Activated CD8-positive, alpha-beta memory T cell treated with anti-CD3 and anti-CD28 coated beads for 24 hours (primary cell): ENCODE measurements at places on chromosomes 16 and 17.

- no peak for DNase-seq
Measured at GRCh38 chr17:19705771-19706770, 10.3 kb downstream of the SLC47A2 start.

GRCh38 chr17:19707728-19708221 lies 8.6 kb downstream of the SLC47A2 start:
- no peak for DNase-seq

GRCh38 chr16:90070440-90070839 lies 6.7 kb downstream of the PRDM7 start:
- no peak for DNase-seq

GRCh38 chr16:21301168-21301894 lies 23.2 kb upstream of the CRYM start:
- DNase-seq: peak; percentile 71

GRCh38 chr16:79286646-79287423 lies 313.7 kb downstream of the MAF start:
- DNase-seq: no peak

GRCh38 chr16:83947642-83948234 lies 5.3 kb upstream of the OSGIN1 start:
- DNase-seq: no peak

DNA sequence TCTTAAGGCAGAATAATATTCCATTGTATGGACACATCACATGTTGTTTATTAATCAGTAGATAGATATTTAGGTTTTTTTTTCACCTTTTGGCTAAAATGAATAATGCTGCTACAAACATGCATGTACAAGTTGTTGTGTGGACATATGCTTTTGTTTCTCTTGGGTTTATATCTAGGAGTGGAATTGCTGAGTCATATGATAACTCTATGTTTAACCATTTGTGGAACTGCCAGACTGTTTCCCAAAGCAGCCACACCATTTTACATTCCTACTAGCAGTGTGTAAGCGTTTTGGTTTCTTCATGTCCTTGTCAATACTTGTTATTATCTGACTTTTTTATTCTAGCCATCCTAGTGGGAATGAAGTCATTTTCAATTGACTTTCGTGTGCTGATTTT lies 21.3 kb downstream of the CYLD start:
- no peak for DNase-seq

DNA sequence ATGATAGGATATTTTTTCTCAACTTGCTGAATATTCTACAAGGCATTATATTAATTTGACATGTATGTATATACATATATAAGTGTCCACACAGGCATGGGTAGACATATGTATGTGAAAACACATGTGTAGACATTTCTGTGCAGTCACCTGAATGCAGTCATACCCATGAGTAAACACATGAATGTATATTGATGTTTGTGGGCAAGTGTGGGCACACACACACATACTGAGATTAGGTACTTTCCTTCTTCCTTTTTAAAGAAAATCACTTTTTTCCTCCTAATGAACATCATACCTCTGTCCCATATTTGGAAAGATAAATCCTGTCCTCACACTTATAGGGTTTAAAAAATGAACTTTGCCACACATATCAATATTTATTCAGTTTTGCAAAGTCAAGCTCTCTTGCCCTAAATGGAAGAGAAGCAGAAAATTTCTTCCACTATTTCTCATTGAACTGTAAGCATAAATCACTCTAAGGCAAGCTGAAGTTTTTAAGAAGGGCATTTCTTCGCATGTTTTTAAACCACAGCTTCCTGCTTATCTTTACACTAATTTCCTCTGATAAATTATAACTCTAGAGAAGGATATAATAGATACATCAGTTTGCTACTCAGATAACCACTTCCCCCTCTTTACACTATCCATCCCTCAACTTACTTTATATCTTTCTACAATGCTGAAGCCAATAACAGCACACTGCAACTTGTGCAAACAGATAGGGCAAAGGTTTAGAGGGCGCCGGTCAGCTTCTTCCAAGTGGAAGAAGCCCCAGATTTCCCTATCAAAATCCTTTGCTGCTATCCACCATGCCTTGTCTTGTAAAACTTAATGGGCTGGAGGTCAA lies 49.6 kb upstream of the LRRC37A3 start:
- no peak for DNase-seq

DNA sequence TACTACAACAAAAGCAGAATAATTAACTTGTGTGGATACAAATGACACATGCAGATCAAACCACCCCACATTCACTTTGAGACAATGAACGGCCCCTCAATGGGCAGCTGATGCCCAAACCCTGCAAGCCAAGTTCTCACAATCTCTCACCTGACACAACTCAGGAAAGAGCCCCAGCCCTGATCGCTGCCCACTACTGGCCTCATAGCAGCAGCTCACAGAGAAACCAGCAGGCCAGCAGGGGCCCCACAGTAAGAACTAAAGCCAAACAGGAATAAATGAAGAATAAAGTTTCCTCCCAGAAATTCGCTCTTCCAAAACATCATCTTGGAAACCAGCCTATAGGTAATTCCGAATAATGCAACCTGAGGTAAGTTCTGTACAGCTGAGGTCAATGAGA lies 7.7 kb downstream of the AKTIP start:
- DNase-seq: no peak

DNA sequence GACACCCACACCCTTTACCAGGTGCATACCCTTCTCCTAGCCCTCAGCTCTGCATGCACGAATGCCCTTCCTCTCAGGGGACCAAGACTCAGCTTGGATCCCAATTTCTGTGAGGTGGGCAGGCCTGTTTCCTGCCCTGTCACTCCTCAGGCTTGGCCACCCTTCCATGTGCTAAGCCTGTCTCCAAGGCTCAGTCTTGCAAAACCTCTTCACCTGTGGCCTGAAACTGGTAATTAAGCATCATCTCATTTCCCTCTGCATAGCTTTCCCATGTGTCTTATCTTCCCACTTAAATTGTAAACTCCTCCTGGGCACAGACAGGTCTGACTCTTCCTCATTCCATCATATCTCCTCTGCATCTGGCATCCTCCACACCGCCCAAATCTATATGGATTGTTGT lies 31.0 kb upstream of the SMPD3 start:
- no peak for DNase-seq

DNA sequence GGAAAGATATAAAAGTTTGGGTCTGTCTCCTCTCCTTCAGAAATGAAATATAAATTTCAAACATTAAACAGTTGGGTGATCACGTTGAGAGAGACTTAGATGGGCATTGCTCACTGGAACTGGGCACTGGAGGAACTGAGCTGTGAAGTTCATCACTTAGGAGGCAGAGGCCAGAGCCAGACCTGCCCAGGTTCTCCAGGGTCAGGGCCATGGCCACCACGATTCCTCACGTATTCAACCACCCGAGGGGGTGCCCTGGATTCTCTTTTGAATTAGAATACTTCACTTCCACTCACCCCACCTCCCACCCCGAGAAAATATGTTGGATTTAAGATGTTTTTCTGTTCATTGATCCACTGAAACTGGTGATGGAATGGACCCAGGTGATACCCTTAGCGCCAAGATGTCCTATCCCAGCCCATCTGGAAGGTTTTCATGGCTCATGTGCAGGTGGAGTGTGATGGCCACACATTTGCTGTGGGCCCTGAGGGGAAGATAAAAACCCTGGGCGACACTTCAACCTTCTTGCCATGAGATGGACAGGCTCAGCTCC lies 6.1 kb downstream of the PRR29 start:
- no peak for DNase-seq

GRCh38 chr17:58947824-58948223 lies 158.9 kb downstream of the TRIM37 start:
- no peak for DNase-seq

DNA sequence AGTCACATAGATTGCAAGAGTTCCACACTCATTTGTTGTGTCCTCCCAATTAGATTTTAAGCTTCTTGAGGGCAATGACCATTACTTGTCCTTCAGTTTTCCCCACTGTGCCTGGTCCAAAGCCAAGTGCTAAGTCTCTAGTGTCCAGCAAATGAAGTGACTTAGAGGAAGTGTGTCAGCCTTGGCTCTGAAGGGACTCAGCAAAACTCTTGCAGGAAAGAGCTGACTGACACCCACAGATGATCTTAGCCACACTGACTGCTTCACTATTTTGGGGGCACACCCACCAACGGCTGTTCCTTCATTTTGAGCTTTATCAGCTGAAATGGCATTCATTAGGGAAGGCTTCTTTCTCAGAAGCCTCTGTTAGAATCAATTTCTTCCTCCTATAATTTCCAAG lies 358.1 kb downstream of the UTP18 start:
- DNase-seq: no peak

GRCh38 chr17:2094891-2095535 lies 40.1 kb downstream of the HIC1 start:
- DNase-seq: no peak

DNA sequence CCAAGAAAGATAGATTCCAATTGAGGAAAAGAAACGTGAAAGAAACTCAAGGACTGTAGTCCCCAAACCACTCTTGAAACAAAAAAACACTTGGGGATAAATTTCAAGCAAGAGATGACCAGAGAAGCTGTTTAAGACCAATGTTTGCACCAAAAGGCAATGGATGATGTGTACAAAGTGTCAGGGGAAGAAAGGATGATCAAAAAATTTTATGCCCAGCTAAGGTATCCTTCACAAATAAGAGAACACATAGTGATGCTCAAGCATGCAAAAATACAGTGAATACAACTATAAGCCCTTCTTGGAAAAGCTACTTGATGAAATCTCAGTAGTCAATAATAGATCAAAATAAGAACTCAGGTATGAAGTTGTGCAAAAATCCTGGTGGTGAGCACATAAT lies 281.1 kb downstream of the CEP112 start:
- no peak for DNase-seq

DNA sequence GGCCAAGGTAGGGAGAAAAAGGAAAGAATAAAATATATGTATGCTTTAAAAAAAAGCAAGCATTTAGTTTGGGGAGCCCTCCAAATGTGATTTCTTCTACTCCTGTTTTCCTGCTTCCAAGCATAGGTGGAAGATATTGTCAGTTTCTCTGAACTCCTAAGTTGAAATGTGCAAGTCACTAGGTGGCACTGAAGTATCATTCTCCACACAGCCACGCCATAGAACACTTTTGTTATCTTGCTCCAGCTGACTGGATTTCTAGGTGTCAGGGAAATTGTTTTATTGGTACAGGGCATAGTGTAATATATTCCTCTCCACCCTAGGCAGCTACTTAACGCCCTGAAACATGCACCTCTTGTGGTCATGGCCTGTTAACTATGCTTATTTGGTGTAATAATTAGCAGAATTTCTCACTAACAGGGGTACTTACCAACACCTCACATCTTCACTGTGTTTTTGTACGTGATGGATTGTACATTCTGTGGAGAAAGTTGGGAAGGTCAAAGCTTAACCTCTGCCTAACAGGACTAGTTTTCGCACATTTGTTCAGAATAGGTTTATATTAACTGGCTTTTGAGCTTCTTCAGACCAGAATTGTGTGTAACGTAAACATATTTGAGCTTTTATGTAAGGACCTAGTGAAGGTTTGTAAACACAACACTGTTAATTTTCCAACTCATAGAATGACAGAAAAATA lies 69.3 kb downstream of the FTO start:
- no peak for DNase-seq

DNA sequence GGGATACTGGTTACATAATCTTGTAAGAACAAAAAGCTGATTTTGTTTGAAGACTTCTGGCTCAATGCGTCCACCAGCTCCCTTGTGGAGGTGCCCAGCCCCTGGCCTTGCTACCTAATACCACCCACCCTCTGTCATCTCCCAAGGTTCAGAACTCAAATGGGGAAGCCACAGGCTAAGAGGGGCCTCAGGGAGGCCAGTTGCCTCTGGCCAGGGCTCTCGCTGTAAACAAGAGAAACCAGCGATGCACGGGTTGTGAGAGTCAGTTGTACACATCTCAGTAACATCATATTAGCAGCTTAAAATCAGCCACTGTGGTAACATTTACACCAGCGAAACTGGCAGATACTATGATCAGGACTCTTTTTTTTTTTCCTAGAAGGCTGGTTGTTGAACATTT lies 6.0 kb downstream of the TEKT5 start:
- no peak for DNase-seq

DNA sequence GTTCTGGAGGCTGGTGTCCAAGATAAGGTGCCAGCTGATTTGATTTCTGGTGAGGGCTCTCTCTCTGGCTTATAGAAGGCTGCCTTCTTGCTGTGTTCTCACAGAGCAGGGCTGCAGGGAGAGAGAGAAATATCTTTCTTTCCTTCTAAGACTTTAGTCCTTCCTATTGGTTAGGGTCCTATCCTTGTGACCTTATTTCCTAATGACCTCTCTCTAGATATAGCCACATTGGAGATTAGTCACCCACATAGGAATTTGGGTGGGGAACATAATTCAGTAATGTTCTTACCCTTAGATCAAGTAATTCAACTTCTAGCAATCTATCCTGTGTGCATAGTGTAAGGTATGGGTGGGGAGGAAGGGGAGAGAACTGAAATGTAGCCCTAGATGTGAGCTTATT lies 18.0 kb upstream of the ABCA5 start:
- no peak for DNase-seq

- DNase-seq: no peak
Measured at GRCh38 chr16:81491541-81492188, 47.1 kb downstream of the CMIP start.

DNA sequence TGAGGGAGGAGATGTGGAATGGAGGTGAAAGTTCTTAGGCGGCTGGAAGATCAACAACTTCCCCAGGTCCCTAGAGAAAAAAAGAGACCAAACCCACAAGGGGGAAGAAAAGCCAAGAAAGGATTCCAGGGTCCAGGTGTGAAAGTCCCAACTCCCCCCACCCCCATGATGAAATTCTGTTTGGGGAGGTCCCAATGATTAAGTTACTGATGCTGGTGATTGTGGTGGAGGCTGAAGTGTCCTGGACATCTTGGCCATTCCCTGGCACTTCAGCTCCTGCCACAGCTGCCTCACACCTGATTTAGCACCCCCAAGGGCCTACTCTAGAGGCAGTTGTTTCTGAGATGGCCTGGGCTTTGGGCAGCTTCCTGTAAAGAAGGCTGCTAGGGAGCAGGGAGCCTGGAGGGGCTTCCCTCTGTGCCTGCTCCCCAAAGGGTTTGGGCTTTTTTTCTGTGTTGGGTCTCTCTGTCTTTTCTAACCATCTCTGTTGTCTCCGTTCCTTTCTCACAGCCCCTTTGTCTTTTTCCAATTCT lies 13.1 kb downstream of the HOXB4 start:
- DNase-seq: no peak

DNA sequence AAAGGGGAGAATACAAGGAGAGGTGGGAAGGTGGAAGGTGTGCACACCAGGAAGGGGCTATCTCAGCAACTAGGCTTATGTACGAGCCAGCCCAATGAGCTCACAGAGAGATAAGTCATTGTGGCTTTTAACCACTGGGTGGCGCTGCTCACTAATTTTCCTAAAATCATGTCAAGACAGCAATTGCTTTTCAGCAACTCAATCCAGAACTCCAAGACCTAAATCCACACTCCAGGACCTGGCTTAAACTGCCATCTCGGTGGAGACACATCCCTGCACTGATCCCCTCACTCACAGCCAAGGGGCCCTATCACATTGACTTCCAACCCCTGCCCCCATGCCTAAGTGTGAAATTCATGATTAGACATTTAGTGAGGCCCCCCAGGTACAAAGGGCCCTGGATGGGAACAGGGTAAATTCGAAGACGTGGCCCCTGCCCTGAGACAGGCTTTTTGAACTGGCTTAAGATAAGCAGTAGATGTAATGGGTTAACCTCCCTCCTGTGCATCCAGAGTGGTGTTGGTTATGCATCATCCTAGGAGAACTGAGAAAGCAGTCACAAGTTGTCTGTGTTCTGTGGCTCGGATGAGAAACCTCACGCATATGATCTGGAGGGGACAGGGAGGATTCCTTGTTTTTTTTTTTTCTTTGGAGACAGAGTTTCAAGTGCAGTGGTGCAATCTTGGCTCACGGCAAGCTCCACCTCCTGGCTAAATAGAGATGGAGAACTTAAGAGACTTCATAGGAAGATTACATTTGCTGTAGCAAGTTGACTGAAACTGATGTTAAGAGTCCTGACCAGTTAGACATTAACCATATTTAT lies 11.5 kb downstream of the CCL16 start:
- DNase-seq: peak; percentile 90
